CD4-positive, alpha-beta T cell treated with Interleukin-2 at 100 ng/mL for 4 hours (primary cell): ENCODE measurements at places on chromosomes 12 and 14.

DNA sequence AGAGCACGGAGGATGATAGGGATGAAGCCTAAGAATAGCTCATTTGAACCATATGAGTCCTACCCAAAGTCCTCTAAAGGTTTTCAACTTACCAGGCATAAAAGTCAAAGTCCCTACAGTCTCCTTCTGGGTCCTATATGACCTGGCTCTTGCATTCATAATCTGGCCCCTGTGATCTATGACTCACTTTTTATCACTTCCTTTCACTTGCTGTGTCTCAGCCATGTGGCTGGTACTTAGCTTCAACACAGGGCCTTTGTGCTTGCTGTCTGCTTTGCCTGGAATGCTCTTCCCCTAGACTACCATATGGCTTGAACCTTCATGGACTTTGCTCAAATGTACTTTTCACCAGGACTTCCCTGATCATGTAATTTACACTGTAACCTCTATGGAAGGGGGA, 137.6 kb upstream of the TMTC1 start:
- DNase-seq = no peak

GRCh38 chr14:26255213-26255612, 342.6 kb downstream of the NOVA1 start:
- no peak for DNase-seq

DNA sequence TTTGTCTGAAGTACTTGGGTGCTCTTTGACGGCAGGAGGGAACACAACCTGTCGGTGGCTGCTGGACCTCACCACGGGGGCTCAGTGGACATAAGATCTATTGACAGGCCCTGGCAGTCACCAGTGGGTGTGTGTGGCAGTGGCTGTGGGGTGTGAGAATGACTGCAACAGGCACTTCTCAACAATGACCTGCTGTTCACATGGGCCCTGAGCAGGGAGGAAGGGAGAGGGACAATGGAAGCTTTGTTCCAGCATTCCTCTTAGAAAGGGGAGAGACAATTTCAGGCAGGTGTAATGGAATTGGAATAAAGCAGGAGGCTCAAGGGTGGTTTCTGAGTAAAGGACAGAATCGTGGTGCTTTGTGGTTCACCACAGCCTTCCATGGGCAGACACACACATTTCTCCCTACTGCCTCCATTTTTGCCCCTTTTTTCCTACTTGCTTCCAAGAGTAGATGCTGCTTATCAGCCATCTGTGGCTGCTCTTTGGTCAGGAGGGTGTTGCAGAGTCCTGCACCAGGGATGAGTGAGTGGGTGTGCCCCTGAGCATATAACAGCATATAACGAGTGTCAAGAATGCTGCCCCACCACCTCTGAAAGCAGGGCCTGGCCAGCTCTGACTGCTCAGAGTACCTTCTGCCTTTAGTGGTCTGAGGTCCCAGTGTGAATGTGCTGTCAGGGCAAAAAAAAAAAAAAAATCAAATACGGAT, 267.7 kb downstream of the RASSF9 start:
- DNase-seq = no peak

DNA sequence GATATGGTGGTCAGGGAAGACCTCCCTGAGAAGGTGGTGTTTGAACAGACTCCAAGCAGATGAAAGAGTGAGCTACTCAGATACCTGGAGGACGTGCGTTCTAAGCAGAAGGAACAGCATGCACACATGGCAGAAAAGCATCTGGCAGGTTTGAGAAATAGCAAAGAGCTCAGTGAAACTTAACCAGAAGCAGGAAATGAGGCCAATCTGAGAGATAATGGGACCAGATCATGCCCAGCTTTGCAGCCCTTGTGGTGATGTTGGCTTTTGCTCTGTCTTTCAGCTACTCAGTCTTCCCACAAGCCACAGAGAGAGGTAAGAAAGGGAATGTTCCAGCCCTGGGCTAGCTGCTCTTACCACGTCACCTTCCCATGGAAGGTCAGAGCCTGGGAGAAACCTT, 176.3 kb upstream of the GSC start:
- peak; percentile 24 for DNase-seq

GRCh38 chr12:15265875-15266274, 44.7 kb upstream of the RERG start:
- no peak for DNase-seq

- no peak for DNase-seq
Measured at GRCh38 chr12:72236071-72236705, 36.0 kb upstream of the TRHDE start.

DNA sequence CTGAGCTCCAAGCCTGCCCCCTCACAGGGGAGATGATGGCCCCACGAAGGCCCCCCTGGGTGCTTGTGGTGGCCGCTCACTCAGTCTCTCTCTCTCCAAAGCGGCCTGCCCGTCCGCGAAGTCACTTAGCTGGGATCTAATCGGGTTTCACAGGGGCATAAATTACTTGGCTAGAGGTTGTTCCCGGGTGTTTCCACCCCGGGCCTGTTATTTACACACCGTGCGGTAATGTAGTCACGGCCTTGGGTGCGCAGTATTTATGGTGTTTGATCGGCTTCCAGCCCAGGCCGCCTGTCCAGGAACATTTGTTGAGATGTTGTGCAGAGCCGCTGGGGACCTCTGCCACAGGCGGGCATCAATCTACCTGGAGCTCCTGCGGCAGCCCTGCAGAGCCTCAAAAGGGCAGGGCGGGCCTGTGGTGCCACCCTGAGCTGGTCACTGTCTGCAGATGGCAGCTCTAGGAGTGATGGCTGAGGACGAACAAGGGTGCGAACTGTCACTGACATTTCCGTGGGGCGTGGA, 91.2 kb downstream of the KIF26A start:
- DNase-seq = no peak

DNA sequence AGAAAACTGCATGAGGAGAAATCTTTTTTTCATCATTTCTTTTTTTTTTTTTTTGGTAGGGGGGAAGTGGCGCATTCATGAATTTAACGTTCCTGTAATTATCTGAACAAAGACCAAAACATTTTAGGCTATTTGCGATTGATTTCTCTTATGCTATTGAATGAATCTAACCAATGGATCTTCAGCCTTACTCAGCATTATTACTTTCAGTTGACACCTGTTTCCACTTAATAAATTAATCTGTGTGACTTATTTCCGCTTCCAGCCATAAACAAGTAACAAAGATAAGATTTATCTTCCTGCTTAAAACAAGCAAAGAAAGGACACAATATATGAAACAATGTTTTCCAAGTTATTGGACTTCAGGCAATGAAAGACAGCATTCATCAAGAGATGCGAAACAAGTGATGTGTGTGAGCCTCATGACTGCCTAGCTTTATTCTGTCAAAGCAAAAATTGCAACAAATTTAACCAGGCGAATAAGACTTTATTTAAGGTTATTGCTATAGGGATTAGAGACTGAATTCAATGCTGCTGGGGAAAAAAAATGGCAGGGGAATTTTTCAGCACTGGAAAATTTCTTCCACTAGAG, 1026.9 kb downstream of the LRFN5 start:
- DNase-seq = no peak

DNA sequence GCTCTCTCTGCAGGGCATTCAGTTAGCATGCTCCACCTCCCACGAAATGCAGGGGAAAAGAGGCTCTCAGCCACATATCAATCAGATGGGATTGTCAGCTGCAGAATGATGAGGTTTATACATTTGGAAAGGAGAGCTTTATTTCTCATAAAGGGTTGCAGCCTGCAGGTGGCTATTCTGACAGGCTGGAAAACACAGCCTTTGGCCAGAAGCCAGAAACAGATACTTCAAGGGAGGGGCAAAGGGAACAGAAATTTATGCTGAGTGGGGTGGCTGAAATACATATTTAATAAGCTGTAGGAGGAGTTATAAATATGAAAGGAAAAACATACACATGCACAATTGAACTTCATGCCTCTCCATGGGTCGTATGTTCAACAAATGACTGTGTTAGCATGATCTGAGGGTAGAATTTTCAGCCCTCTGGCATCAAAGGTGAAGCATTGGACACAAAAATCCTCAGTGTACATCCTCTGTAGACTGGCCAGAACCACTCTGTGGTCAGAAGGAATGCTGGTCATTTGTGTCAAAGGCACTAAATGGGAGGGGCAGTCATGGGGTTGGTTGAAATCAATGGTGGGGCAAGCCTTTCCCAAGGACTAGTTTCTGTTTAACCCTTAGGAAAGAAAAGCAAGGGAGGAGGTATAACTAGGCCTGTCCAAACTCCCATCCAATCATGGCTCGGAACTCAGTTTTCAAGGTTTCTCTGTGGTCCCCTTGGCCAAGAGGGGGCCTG, 62.4 kb downstream of the TMX1 start:
- no peak for DNase-seq

GRCh38 chr12:120903412-120904196, 554 bp downstream of the SPPL3 start:
- DNase-seq = peak; percentile 69

DNA sequence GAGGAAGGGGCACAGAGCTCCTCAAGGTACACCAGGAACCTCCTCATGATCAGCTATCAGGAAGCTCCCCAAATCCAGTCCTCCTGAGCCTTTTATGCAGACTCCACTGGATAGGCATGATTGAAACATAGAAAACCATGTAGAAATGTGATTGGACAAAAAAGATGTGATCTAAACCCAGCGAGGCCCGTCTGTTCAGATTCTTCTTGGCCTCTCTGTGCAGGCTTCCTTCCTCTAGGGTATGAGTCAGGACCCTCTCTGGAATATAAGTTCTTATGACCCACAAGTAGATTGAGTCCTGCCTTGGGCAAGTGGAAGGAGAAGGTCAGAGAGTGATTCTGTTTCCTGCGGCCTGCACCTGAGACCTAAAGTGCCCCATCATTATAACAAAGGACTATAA, 166.3 kb downstream of the PHLDA1 start:
- DNase-seq = no peak

DNA sequence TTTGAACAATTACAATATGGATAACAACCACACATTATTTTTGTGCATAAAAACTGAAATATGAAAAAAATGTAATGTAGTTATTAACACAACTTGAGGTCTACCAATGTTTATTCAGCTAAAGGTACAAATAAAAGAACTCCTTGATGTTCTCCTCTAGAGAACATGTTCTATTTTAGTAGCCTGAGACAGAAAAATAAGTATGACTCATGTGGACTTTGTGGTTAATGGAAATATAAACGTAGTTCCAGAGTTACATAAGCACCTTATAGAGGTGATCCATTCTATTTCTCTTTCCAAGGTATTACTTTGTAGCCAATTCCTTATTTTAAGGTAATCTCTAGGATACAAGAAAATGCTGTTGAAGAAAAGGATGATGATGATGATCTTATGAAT, 25.7 kb downstream of the ALKBH1 start:
- no peak for DNase-seq

DNA sequence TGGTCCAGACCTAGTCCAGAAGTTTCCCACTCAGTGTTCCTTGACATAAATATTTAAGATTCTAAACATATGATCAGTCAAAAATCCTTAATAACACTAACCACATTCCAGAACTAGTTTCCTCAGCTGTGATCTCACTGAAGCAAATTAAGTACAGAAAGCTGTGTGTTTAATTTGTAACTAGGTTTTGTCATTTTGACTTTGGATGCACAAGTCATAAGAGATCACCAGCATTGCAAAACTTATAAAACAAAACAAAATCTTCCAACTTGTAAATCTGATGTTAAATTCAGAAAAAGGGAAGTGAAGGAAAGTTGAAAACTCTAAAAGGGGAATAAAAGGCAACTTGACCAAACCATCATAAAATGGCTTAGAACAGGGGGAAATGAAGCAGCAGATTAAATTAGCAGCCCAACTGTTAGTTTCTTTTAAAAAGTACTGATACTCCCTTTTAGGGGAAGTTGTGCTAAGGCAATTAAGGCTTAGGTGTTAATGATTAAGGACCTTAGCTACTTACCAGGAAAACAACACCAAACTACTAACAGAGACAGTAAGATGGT, 56.6 kb downstream of the SH2B3 start:
- no peak for DNase-seq

DNA sequence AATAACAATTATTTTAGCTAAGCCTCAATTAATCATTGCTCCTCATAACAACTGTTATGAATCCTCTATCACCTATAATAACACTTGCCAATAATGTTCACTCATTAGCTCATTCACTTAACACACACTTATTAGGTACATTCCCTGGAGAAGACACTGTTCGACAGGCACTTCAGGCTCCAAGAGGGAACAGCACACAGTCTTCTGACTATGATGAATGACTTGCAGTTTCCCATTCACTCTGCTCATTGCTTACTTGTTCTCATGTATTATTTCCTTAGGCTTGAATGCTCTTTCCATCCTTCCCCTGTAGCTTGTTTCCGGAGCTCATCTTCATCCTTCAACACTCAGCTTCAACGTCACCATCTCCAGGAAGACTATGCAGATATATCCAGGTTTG, 437.3 kb downstream of the TMEM132D start:
- DNase-seq = no peak

GRCh38 chr14:80202888-80203562, 8.3 kb downstream of the DIO2 start:
- DNase-seq = no peak

- no peak for DNase-seq
Measured at GRCh38 chr14:45698462-45699134, 445.6 kb upstream of the MIS18BP1 start.

- no peak for DNase-seq
Measured at GRCh38 chr12:110619534-110619953, 5.6 kb downstream of the TCTN1 start.

DNA sequence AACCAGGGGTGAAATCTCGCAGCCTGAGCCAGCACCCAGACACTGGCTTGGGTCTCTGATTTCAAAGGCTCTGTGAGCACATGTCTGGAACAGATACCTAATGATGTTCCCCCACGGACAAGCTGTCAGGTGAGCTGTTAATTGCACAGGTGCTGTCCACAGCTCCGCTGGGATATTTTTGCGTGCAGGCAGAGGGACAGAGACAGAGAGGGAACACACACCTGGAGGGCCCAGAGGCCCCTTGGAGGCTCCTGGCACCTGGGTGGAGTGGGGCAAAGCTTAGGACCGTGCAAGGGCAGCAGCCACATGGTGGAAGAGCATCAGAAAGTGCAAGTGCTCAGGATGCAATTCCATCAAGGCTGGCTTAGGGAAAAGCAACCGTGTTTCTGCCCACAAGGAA, 57.3 kb downstream of the ARL6IP4 start:
- no peak for DNase-seq

GRCh38 chr12:63905544-63905943, 61.0 kb downstream of the SRGAP1 start:
- no peak for DNase-seq

GRCh38 chr14:63594455-63595372, 47.0 kb downstream of the WDR89 start:
- DNase-seq = no peak

DNA sequence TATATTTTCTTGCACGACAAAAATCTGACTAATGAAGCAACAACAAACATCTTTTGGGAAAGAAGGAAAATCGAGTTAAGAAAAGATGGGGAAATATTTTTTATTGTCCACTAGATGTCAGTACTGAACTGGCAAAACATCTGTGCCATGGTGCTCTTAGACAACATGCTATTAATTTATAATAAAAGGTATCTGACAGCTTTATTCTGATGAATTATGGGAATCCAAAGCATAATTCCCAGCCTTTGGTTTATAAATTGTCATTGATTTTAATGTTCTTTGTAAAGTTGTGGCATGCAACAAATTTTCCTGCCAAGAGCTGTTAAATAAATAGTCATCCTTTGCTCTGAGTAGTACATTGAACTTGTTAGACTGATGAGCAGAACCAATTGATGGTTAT, 231.2 kb downstream of the ETNK1 start:
- DNase-seq = no peak

- DNase-seq = no peak
Measured at GRCh38 chr14:55814064-55814463, 234.1 kb downstream of the KTN1 start.
